Central memory CD4-positive, alpha-beta T cell (primary cell): ENCODE measurements at places on chromosomes 16 and 17.

GRCh38 chr17:38751144-38751807, 1.3 kb upstream of the PSMB3 start:
- no peak for DNase-seq

GRCh38 chr16:8903004-8903403, 20.9 kb downstream of the LITAFD start:
- no peak for DNase-seq

- DNase-seq, result no peak
Measured at GRCh38 chr17:13626703-13627102, 25.0 kb upstream of the HS3ST3A1 start.

DNA sequence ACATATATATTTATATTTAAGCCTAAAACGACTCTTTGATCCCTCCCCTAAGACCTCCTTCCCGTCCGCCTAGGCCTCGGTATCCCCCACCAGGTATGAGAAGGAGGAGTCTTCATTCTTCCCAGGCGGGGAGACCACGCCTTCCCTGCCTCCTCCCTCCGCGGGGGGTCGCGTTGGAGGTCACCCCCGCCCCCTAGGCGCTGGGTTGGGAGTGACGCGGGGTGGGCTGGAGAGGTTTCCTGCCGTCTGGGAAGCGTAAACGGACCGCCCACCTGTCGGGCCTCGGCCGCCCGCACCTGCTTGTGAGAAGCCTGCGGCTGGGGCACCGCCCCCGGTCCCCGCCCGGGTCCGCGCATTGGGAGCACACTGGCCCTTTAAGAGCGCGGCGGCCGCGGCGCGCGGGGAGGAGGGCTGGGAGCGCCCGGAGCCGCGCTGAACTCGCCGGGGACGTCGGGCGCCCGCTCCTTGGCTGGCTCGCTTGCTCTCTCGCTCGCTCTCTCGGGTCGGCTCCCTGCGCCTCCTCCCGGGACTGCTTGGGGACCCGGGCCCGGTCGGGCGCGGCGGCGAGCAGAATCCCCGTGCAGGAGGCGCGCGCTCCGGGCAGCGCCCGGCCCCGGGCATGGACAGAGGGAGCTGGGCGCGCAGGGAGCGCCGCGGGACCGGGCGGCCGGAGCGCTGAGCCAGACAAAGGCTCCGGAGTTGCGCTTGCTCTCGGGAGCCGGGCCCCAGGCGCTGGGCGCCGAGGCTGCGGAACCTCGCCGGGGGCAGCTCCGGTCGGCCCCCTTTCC, at the start of gene MMP15:
Gene MMP15 (plus strand): TSS at position 404 of the 788 bp plus-strand sequence. CDS start 597 bp downstream, outside the sequence.
- peak; percentile 49 for DNase-seq

GRCh38 chr17:52648995-52649394, 490.5 kb upstream of the CA10 start:
- DNase-seq, result no peak

DNA sequence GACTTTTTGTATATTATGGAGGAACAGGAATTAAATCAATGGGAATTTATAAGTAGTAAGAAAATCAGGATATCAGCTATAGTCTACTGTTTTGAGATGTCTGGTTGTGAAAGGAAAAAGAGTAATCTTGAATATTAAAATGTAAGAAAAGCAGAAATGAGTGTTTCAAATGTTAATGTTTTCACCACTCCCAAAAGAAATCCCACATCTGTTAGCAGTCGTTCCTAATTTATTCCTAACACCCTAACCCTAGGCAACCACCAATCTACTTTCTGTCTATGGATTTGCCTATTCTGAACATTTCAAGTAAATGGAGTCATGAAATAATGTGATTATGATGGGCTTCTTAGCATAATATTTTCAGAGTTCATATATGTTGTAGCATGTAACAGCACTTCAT, 133.0 kb downstream of the CHD9 start:
- no peak for DNase-seq

DNA sequence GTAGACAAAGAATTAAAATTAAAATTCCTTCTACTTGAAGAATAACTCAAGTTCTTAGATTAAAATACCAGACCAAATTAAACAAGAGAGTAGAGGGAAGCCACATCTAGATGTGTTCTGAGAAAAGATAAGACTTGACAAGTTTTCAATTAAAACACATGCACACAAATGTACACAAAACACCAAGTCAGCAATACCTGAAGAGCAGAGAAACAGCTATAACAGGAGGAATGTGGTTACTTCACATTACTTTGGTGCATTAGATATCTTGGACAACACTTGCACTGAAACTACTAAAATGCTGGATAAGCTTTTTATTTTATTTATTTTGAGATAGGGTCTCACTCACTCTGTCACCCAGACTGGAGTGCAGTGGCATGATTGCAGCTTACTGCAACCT, 113.9 kb downstream of the MAP2K4 start:
- no peak for DNase-seq

DNA sequence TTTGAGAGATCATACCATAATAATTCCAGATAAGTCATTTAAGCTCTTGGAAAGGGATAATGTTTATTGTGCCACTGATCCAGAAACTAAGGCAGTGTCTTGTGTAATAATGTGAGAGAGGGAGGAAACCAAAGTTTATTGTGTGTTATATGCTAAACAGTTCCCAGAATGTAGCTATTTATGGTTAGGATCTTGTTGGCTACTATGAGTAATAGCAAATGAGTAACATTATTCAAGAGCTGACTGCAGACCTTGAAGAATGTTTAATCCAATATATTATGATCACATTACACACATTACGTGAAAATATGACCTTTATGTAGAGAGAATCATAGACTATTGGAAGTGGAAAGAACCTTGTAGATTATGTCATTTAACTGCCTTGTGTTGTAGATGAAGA, 139.5 kb downstream of the BCAS3 start:
- no peak for DNase-seq

DNA sequence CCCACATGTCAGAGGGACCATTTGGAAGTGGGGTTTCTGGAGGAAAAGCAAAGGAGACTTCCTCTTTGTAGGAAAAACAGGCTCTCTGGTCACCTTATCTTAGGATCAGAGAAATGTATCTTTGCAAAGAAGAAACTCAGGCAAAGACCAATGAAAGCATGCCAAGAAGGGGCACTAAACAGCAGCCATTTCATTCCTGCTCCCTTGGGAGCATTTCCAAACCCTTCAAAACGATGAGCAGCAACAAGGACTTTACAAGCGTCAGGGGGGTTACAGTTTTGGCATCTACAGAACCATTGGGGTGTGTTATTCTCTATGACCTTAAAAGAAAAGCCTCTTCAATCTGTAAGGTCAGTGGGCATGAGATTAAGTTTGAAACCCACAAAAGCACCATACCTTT, 122.8 kb downstream of the SMG6 start:
- no peak for DNase-seq

DNA sequence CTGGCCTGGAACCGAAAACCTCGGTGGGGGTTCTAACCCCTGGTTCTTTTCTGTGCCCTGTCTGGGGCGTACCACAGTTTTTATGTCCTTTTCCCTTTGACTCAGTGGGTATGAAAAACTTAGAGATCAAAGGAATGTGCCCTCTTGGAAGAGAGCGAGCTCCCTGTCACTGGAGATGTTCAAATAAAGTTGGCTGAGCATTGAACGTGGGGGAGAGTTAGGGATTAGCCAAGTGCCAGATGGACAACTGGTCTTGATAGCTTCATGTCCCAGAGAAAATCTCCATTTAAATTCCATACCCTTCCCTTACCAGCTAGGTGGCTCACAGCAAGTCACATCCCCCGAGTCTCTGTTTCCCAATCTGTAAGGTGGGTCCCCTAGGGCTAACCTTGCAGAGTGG, 9.5 kb downstream of the ADGRG1 start:
- no peak for DNase-seq

- no peak for DNase-seq
Measured at GRCh38 chr17:72976971-72977770, 115.3 kb downstream of the SLC39A11 start.

- DNase-seq, result peak; percentile 74
Measured at GRCh38 chr16:50335196-50335958, 33.4 kb downstream of the BRD7 start.

- DNase-seq, result peak; percentile 52
Measured at GRCh38 chr16:68281368-68282063, 17.2 kb downstream of the SLC7A6 start.

DNA sequence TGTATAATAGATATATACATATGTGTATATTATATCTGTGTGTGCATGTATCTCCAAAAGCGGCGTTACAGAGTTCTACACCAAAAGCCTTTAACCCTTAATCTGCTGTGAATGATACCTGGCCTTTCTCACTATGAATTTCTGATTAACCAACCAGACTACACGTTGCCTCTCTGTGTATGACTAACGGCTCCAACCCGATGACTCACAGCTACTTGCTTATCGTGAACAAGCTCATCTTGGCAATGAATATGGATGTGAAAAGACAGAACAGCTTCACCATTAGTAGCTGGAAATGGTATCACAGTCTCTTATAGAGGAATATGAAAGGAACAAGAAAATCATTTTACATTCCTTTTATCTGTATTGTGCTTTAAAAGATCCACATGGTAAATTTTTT, 23.8 kb upstream of the ARHGAP44 start:
- no peak for DNase-seq

GRCh38 chr17:78748730-78749317, 33.2 kb downstream of the CYTH1 start:
- peak; percentile 91 for DNase-seq

GRCh38 chr17:72734613-72735012, 357.9 kb downstream of the SLC39A11 start:
- no peak for DNase-seq

GRCh38 chr17:38892083-38892482, 22.2 kb downstream of the LASP1 start:
- no peak for DNase-seq

DNA sequence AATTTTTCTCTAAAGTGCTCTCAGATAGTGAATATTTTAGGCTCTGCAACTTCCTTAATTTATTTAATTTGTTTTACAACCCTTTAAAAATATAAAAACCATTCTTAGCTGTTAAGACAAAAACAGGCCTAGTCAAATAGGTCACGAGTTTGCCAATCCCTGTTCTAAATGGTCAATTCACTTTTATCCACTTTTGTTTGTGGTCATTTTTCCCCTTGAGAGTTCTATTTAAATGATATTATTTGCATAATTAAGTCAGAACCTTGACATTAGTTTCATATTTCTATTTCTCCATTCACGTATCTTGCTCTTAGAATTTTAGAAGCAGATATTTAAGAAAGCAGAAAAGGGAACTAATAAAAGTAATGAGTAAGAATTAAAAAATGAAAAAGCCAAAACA, 4.0 kb downstream of the AMFR start:
- no peak for DNase-seq

- DNase-seq, result no peak
Measured at GRCh38 chr17:13996276-13996675, 73.0 kb upstream of the COX10 start.

GRCh38 chr16:12043953-12044352, 67.4 kb downstream of the SNX29 start:
- no peak for DNase-seq

- DNase-seq, result no peak
Measured at GRCh38 chr17:67637901-67638641, 79.7 kb upstream of the NOL11 start.

- no peak for DNase-seq
Measured at GRCh38 chr17:72417627-72418026, 296.8 kb downstream of the SOX9 start.

DNA sequence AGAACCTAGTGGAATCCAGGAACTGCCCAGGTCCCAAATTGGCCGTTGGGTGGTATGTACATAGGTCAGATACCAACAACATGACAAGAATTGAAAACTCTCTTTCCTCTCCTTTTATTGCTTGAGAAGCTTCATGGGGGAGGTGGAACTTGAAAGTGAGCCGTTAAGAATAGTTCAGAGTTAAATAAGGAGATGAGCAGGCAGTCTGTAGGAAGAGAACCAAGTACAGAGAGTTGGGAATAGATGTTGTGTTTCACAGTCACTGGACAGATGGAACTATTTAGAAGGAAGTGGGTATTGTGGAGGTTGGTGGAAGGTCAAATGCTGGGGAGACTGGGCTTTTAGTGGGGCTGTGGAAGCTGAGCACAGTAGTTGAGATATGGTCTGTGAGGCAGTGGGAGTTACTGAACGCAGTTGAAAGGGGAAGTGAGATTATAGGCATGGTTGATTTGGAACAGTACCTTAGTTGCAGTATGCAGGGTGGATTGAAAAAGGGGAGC, 26.4 kb downstream of the ARHGAP44 start:
- DNase-seq, result no peak

DNA sequence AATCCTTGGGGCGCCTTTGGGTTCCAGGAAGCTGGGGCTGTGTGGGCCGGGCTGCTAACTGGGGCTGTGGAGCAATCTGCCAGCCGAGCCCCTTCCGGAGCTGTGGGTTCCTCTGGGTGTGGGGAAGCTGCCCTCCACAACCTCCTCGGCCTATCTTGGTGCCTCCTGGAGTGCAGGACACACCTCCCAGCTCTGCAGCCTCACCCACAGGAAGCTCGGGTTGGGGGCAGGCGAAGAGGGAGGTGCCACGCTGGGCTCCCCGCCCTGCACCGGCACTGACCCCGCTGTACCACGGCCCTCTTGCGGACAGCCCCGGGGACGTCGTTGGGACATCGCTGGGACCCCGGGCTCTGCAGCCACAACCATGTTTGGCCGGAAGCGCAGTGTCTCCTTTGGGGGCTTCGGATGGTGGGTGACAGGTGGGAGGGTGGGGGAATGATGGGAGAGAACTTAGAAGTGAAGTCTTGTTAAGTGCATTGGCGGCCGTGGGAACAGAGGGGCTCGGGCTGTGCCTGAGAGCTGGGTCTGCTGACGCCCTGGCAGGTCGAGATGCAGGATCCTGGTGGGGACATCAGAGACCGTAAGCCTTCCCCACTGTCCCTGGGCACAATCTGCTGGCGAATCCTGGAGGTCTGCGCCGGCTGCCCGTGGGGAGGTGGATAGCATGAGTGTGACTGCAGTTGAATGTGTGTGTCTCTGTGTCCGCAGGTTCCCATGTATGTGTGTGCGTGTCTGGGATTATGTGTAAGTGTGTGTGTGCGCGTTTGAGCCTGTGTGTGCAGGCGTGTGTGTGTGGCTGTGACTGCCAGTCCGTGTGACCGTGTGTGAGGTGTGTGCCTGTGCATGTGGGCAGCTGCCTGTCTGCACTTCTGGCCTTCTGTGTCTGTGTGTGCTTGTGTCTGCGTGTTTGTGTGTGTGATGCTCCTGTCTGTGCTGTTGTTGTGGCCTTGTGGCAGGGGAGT, at the start of gene RAP1GAP2:
Gene RAP1GAP2 (plus strand): TSS at position 275 of the 962 bp plus-strand sequence. CDS start 90 bp downstream, at position 365.
- DNase-seq, result peak; percentile 84
